ENCODE measurements at places on chromosomes 6 and 20.

DNA sequence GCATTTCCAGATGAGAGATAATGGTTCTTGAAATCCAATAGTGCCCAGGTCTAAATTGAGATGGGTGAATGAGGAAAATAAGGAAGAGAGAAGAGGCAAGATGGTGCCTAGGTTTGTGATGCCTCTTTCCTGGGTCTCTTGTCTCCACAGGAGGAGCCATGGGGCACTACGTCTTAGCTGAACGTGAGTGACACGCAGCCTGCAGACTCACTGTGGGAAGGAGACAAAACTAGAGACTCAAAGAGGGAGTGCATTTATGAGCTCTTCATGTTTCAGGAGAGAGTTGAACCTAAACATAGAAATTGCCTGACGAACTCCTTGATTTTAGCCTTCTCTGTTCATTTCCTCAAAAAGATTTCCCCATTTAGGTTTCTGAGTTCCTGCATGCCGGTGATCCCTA, 6.8 kb downstream of the HFE start:
- DNase-seq, result no peak

DNA sequence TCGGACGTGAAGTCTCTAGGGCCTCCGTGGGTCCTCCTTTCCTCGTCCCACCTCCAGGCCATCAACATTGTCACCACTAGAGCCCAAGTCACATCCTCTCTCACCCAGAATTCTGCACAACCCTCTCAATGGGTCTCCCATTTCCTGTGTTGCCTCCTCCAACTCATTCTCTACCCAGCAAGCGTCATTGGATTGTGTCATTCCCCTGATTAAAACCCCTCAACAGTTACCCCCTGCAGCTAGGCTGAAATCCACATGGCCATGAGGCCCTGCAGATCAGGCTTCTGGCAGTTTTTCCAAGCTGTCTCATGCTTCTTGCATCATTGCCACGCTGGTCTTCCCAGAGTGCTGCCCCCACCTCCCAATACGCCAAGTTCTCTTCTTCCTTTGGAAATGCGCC, 12.9 kb upstream of the FAM210B start:
- DNase-seq, result no peak

DNA sequence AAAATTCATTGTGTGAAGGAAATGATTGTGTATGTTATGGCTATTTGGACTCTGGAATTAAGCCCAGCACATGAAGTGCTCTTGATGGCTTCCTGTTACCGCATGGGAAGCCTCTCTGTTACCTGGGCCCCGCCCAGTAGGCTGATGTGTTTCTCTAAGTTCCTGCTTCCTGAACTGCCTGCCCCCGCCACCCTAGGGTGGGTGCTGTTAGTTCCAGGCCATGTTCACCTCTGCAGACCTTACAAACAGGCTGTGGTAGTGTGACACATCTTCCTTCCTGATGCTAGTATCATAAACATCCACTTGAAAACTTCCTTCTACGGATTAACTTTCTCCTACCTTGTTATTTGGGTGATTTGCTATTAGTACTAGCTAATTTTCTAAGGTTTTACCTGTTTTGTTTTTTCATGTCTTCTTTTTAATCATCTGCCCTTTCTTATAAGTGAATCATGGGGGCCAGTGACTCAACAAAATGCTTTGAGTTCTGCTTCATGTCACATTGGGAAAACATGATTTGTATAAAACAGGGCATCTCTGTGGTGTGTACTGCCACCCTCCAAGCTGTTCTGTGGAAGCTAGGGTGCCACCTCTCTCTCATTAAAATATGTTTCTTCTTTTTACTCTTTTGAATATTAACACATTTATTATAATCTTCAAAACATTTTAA, 40.6 kb downstream of the SH3BGRL2 start:
- no peak for DNase-seq

- DNase-seq, result no peak
These were observed at the start of gene RIPOR3 for GRCh38 chr20:50690650-50691572. RIPOR3 (minus strand) TSS chr20:50691542; CDS start chr20:50691128, 414 bp downstream.
